ENCODE measurements at places on chromosomes 7 and 10.

- DNase-seq = no peak
Observed at GRCh38 chr10:110003524-110003885, 4.3 kb upstream of the ADD3 start.

- no peak for DNase-seq
Observed at GRCh38 chr7:3011211-3011852, 32.3 kb downstream of the CARD11 start.

DNA sequence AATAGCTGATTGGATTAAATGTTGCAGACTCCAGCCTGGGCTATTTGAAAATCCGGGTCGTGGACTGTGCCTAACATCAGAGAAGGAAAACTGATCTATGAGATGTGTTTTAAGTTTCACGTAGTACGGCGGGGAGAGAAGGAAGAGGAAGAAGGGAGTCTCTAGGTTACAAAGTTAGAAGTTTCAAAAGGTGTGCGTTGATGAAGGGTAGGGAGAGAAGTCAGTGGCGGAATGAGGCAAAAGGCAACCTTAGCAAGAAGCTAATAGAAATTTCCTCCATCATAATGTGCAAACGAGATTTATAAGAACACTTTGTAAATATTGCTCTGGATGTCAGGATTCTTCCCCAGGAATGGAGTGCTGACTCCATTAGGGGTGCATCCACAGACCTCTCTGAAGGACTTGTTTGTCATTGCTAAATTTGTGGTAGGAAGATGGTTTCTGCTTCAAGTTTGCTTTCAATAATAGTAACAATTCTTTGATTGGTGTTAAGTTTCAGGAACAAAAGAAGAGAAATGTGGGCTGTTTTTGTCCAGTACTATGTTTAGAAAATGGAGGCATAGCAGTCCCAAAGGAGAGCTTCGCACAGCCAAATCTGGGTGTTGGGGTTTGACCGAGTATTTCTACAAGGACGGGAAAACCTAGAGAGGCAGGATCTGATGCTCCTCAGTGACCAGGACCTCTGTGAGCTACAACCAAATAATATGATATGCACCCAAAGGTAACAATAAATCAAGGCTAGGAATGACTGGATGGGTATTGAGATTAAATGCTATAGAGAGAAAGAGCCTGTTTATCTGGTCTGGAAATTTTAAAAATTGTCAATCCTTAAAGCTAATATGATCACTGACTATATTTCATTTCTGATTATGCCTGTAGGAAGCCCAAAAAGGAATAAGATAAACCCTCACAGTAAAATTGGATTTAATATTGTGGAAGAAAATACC is 8.2 kb downstream of the TWIST1 start:
- DNase-seq = no peak

GRCh38 chr10:102537367-102537766 is 33.6 kb downstream of the SUFU start:
- no peak for DNase-seq

GRCh38 chr10:94409021-94409657 is 6.8 kb downstream of the TBC1D12 start:
- DNase-seq = no peak

- no peak for DNase-seq
Observed at GRCh38 chr10:91607646-91608403, 25.0 kb downstream of the PPP1R3C start.

DNA sequence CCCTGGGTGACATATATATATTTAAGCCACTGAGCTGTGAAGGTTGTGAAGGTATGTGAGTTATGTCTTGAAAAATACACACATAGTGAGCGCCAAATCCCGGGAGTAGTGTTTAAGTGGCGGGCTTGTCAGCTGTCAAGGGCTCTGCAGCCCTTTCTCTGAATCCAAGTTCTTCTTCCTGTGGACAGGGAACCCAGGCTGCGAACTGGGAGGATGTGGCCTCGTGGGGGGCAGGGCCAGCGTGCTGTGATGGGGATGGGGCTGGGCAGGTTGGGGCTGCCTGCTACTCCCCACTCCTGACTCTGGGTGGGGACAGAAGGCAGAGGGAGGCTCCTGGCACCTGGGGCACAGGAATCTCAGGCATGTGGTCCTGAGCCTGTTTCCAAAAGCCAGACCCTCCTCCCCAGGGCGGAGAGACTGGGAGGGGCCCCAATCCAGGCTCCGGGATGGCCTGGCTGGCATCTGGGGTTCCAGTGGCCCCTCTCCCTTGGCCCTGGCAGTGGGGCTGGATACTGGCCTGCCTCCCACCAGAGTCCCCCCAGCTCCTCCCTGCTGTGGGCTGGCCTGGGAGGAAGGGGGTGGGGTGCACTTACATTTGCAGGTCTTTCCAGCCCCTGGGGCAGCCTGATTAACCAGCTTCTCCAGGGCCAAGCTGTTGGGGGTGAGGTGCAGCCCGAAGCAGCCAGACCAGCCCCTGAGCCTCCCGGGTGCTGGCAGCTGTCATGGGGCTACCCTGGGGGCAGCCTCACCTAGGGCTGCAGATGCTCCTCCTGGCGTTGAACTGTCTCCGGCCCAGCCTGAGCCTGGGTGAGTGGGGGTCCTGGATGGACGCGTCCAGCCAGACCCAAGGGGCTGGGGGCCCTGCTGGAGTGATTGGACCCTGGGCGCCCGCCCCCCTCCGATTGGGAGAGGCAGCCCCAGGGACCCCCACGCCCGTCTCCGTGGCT is at the start of gene UPK3B:
Gene UPK3B, plus strand, starts transcription at position 622 of the 947 bp plus-strand sequence. Its CDS starts 101 bp downstream, at position 723.
- DNase-seq = no peak

- DNase-seq = no peak
Observed at GRCh38 chr7:71538210-71538609, 406.3 kb downstream of the GALNT17 start.

DNA sequence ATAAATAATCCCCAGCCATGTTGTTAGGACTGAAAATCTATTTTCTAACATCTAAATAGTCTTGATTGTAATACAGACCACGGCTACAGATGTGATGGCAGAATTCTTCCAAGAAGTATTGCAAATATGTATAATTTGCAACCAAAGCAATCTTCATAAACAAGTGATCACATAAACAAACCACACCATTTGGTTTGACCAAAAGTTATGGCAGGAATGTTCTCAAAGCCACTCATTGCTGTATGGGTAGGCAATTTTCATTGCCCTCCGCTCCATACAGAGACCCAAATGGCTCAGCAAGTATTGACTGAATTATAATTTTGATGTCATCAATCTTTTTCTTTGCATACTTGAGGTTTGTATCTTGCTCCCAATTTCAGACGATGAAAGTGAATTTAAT is 19.0 kb upstream of the RHOBTB1 start:
- DNase-seq = no peak

DNA sequence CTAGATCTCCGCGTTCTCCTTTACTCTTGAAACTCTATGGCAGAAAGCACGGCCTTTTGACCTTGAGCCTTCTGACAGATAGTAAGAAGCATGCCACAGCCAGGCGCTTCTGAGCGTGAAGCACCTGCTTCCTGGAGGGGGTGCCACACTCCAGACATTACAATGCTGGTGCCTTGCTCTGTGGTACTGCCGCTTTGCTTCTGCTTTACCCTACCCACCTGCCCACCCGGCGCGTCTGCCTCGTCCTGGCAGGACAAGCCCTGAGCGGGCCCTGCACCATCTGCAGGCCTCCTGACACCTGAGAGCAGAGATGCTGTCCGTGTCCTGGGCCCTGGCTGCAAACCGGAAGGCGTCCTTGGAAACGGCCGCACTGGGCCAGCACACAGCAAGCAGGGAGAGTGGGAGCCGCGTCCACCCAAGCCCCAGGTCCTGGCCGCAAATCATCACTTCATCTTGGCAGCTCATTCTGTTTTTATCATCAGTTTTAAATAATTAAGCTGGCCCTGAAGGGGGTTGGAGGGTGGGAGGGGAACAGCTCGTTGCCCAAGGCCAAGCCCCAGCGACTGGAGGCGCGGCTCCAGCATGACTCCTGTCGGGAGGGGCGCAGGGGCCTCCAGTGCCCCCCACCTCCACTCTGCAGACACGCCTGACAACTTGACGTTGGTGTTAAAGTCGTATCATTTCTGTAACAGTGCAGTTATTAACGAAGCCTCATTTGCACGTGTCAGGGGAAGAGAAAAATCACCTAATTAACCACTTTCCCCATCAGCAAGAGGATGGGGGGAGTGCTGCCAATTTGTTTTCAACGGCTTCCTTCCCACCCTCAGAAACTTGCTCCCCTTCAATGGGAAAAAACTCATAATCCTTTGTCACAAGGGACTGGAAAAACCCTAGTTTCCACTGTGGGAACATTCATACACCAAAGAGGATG is 132.2 kb downstream of the MAD1L1 start:
- DNase-seq = no peak

DNA sequence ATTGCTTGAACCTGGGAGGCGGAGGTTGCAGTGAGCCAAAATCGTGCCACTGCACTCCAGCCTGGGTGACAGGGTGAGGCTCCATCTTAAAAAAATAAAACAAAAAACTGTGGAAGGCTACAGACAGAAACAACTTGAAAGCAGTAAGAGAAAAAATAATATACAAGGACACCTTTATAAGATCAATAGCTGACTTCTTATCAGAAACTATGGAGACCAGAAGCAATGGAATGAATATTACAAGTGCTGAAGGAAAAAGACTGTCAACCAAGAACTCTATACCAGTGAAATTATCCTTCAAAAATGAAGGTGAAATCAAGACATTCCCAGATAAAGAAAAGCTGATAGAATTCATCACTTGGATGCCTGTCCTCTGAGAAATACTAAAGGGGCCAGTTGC is 49.0 kb downstream of the RBAK start:
- DNase-seq = no peak
